ENCODE measurements at places on chromosomes 1 and 21. TPM values are rescaled to one million over a fixed set of nuclear protein-coding genes. Genes with fewer than 3 reads are reported as not detected.

DNA sequence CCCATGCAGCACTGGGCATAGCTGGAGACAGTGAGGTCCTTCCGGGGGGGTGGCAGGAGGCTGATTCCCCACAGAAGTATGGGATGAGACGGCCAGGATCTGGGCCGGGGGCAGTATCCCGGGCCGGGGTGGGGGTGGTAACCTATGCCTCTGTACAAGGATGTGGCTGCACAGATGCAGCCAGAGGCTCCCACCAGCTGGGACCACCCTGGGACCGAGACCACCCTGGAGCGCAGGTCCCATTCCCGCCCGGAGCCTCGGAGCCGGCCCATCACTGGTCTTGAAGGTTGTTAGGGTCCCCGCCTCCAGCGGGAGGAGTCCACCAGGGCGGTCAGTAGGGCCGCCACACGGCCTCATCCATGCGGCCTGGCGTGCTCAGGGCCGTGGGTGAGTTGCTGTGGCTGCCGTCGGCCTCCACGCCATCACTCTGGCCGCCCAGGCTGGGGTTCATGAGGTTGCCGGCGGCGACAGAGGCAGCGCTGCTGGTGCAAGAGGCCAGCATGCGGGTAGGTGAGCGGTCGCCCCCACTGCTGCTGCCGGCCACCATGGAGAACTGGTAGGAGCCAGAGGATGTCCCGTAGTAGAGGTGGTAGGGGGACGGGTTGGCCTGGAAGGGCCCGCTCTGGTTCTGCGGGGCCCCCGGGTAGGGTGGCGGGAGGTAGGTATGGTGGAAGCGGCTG lies 28.1 kb downstream of the RUNX3 start:
- DNase-seq: no peak

- no peak for DNase-seq
Observed at GRCh38 chr1:117671781-117672501, 66.1 kb downstream of the TENT5C start.

- no peak for DNase-seq
Observed at GRCh38 chr21:43195121-43196021, 26.6 kb downstream of the CRYAA start.

DNA sequence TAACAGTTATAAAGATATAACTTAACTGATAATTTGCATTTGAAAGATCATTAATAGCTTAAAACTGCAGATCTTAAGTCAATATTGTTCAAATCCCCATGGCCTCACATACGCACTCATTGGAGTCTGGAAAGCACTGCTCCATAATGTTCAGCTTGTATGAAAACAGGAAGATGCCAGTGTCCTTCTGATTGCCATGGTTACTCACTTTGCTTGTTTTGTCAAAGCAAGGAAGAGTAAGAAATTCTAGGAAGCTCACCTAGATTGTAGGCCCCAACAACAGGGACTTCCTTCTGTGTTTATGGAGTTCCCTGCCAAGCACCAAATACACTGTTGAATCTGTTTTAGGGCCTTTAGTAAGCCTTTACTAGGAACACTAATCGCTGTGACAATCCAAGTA lies 10.9 kb downstream of the GAS5 start:
- no peak for DNase-seq

- no peak for DNase-seq
Observed at GRCh38 chr1:50422946-50423669, at the start of gene DMRTA2. Gene DMRTA2 (minus strand): TSS chr1:50423443. CDS start chr1:50421536, 1,907 bp downstream.

DNA sequence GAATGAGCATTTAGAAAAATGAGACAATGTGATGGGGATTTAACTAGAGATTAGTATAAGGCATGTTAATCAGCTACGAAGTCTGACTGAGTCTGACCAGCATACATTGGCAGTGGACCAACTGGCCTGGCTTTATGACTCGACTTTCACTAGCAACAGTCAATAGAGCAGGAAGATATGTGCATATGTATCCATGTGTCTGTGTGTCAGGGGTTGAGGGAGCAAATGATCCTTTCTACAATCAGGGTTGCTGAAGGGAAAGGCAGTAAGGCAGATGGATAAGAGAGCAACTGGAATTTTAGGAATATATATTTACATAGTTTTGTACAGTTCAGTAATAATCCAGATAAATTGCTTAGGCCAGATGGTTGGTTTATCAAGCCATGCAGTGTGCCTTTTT lies 645.6 kb downstream of the PLA2G4A start:
- peak; percentile 16 for DNase-seq

DNA sequence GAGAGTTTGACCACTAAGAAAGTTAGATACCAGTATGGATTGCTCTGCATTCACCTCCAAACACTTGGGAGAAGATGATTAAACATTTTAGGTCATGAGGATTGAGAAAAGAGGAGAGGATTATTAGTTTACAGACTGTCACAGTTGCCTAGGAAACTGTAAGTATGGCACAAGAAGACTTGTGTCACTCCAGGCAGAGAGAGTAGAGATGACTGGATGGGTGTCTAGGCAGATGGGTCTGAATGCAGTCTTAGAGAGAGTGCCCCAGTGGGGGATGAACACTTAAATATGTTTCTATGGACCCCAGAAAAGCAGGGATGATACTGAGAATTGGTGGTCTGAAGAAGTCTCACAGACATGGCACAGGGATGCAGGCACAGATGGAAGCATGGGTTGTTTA lies 477.6 kb upstream of the B3GALT2 start:
- no peak for DNase-seq

DNA sequence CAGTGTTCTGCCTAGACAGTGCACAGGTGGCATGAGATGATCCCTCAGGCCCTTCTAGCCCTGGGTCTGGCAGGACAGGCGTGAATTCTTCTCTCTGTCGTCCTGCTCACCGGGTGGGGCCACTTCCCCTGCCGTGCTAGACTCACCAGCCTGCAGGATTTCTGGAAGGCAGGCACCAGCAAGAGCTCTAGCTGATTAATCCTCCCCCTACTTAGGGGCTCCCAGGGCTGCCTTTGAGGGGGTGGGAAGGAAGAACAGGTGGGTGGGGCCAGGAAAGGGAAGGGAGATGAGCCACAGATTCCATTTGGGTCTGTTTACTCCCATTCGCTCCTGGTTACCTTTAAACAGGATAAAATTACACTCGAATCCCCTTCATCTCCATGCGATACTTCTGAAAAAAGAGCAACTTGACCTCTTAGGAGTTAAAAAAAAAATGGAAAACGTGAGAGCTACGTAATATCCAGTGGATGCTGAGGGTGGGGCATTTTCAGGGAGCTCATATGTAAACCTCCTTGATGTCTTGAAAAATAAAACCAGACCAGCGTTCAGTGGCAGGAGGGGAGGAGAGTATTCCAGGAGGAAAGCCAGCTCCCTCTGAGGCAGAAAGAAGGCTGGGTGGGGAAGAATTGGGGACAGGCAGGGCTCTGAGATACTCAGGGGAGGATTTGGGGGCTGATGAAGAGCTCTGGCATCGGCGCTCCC lies 665.5 kb downstream of the PTPRU start:
- no peak for DNase-seq

DNA sequence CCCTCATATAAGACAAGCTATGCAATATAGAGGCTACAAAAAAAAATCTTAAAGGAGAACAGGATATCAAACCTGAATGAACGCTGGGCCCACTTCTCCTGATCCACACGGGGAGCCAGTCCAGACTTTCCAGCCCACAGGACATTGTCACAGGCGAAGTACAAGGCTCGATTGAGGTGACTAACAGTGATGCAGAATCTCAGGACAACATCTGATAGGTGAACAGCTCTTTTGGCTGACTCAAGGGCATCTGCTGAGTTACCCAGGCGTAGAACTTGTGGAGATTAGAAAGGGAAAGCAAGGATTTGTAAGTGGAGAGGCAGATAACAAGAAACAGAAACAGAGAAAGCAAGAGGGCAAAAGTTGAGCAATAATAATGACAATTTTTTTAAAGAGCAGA lies 1.8 kb downstream of the PEX11B start:
- peak; percentile 10 for DNase-seq

Gene PTCH2
- under 0.01 TPM for total RNA-seq

Gene HENMT1
- total RNA-seq: 6.6 TPM

Gene RASSF5
- total RNA-seq: 4.2 TPM

Gene ILF2
- total RNA-seq: 250 TPM

Gene FTCD
- total RNA-seq: not detected

Gene KRTAP21-1
- not detected for total RNA-seq

Gene CALML6
- total RNA-seq: 0.04 TPM

All from kidney epithelial cell (primary cell).